Right forelimb (tissue), 1 donor: ENCODE measurements at places on chromosomes 7 and 10.
A peak's percentile ranks its signal among the peaks of the same experiment; 100 is the strongest.

GRCh38 chr10:100364735-100365391, 17.8 kb downstream of the SCD start:
- DNase-seq = no peak

GRCh38 chr10:44512431-44513022, 127.6 kb upstream of the CXCL12 start:
- peak; percentile 67 for DNase-seq

GRCh38 chr10:127523476-127523875, 25.6 kb upstream of the NPS start:
- DNase-seq = no peak

- no peak for DNase-seq
These were observed 25.7 kb downstream of the CYP3A7 start for GRCh38 chr7:99709260-99709659.

DNA sequence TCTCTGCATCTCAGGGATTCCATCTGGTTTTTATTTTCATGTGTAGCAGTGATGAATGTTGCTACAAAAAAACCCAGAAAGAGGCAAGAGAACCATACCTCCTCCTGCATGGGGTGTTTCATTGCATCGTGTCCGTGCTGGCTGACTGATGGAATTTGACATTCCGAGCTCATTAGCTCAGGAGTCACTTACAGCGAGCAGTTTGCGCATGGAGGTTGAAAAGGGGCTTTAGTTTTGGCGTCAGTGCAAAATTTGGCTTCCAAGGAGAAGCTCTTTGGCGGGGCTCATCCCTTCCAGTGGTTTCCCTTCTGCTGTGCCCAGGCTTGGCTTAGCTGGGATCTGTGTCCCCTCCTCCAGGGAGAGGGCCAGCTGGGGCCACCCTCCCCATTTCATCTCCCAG, 25.8 kb downstream of the EMX2 start:
- DNase-seq = peak; percentile 53

- DNase-seq = no peak
These were observed 6.4 kb downstream of the CDHR1 start for GRCh38 chr10:84200537-84201243.

DNA sequence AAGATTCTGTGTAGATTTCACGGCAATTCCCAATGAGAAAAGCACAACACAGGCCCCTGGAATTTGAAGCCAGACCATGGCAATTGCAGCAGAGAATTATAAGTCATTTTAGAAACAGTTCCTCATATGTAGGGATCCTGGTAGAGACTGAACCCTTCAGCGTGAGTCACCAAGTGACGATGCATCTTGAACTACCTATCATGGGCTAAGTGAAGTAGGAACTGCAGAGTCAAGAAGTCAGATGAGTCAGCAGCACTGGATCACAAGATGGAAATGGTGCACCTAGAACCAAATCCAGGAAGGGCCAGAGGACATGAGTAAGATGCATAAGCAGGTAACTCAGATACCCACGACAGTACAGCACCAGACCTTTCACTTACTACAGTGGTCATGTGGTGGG, 140.0 kb upstream of the TPK1 start:
- DNase-seq = no peak

DNA sequence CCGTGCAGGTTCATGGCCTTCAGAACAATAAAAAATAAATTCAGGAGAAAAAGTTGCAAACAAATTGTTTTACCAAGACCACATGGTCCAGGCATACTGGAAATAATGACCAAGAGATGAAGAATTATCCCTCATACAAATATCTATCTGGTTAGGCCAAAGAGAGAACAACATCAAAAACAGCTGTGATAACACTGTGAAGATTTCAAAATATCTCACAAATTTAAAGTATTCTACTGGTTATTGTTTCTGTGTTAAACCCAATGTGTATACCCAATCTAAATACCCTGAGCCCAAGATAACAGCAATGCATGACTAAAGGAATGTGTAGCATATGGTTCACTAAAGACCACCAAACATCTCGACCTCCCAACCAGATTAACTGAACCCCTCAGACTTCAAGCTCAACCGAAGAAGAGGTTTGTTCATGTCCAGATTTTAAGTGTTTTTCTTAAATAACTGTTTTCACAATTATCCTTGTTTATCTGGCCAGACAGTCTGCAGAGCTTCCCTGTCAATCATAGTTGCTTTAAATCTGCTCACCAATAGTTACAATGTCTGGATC, 10.9 kb downstream of the OR9A2 start:
- no peak for DNase-seq

DNA sequence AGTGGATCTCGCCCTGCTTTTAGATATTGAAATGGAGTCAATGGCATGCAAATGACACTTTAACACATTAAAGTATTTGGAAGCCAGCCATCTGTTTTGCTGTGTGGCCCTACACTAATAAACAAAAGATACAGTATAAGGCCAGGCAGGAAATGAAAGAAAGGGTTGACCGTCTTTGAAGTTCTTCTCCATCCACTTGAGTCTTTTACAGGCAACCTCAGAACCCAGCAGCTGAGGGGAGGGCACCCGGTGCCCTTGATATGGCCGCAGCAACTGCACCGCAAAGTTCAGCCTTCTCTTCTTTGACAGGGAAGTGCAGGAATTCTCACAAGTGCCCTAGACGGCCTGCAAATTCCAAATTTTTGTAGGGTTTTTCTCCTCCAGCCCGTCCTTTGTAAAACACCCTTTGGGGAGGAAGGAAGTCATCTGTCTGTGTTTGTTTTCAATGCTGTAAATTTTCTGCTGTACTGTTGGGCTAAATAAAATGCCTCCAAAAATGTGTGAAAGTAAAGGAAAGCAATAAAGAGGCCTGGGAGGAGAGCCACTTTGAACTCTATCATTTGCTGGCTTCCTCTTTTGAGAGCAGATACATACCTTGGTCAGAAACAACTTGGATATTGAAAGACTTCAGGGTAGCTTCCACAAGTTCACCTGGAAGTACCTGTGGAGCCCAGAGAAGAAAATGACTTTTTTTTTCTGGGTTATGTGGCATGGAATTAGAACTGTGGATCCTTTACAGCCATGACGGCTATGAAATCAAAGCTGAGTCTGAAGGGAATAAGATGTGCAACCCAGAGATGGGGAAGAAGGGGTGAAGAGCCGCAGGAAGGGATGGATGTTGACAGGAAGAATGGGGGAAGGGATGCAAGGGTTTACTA, 3.6 kb downstream of the HOXA1 start:
- no peak for DNase-seq

- DNase-seq = no peak
These were observed 15.1 kb upstream of the RET start for GRCh38 chr10:43061760-43062159.

- DNase-seq = no peak
These were observed 31.1 kb downstream of the HOXA1 start for GRCh38 chr7:27064661-27065060.

- DNase-seq = no peak
These were observed 16.7 kb downstream of the DPYSL4 start for GRCh38 chr10:132203256-132204077.

DNA sequence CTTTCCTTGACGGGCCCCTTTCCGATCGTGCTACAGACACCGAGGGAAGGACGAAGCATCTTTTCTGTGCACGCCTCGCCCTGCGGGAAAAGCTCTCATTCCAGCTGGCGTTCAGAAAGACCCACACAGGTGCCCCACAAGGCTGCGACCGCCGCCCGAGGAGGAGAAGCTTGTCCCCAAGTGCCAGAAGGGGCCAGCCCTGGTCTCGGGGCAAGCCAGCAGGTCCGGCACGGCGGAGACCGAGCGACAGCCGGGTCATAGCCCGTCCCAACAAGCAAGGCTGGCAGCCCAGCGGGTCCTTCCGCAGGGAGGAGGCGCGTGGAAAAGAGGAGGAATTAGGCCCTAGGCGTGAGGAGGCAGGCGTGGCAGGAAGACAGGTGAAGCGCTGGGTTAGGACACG, 62.7 kb downstream of the TNRC18 start:
- DNase-seq = no peak

DNA sequence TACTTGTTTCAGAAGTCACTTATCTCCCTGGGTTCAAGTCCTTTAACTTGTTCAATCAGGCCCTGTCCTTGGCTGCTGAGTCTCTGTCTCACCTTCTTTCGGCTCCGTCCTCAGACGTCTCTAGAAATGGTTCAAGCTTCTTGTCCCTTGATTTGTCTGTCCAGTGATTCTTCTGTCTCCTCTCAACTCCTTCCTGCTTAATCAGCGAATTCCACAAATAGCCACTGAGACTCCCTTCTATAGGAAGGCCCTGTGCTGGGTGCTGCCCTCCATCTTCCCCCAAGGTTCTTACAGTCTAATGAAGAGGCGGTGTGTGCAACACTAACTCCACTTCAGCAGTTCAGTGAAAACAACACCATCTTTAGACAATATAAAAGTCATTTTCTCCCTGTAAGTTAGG, 12.7 kb downstream of the FAM241B start:
- DNase-seq = no peak

DNA sequence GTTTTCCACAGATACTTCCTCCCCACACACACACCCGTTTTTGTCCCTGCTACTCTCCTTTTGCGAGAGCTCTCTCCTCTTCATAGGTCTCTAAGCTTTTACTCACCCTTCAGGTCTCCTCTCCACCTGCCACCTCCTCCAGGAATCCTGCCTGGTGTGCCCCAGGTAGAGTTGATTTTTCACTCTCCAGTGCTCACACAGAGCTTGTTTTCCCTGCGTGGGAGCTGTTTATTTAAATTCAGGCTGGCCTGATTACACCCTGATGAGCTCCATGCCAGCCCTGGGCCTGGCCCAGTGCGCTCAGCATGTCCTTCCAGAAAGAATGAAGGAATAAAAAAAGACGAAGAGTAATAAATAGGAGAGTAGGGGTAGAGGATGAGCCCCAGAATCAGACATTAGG, 7.5 kb upstream of the CLDN4 start:
- DNase-seq = no peak

- DNase-seq = no peak
These were observed 84.8 kb downstream of the PTPRE start for GRCh38 chr10:127991543-127992255.

- DNase-seq = no peak
These were observed 276.2 kb downstream of the USP6NL start for GRCh38 chr10:11335167-11335652.

DNA sequence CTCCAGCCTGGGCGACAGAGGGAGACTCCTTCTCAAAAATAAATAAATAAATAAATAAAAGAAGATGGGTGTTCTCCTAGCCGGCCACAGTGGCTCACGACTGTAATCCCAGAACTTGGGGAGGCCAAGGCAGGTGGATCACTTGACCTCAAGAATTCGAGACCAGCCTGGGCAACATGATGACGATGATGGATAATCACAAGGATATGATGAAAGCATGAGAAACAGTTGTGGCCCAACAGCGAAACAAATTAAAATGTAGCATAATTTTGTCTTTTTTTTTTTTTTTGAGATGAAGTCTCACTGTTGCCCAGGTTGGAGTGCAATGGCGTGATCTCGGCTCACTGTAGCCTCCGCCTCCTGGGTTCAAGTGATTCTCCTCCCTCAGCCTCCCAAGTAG, 12.9 kb downstream of the ZNF786 start:
- DNase-seq = no peak

- DNase-seq = no peak
These were observed 354.1 kb upstream of the CELF2 start for GRCh38 chr10:10663622-10664021.

GRCh38 chr10:22978918-22979317, 51.1 kb downstream of the ARMC3 start:
- DNase-seq = no peak

DNA sequence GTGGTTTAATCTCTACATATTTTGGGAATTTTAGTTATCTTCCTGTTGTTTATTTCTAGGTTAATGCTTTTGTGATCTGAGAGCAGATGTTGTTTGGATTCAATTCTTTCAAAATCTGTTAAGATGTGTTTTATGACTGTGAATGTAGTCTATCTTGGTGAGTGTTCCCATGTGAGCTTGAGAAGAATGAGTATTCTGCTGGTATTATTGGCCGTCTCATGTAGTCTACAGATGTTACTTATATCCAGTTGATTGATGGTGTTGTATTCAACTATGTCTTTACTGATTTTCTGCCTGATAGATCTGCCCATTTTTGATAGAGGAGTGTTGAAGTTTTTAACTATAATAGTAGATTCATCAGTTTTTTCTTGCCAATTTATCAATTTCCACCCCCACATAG, 141.4 kb upstream of the FOXP2 start:
- DNase-seq = no peak

DNA sequence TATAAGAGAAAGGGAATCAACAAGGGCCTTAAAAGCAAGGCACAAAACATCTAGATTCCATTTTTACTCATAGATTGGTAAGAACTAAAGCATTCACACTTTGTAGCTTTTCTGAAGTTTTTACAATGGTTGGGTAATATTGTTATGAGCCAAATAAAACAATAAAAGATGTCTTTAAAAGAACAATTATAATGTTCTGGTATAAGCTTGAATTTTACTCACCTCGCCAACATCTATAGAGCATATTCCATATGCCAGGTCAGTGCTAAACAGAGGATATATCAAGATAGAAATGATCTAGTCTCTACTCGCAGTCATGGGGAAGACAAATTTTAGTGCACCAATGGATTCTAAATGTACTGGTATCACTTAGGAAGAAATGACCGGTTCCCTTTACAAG, 11.9 kb downstream of the STEAP1 start:
- no peak for DNase-seq

GRCh38 chr7:42493436-42494198, 256.6 kb upstream of the GLI3 start:
- peak; percentile 91 for DNase-seq

DNA sequence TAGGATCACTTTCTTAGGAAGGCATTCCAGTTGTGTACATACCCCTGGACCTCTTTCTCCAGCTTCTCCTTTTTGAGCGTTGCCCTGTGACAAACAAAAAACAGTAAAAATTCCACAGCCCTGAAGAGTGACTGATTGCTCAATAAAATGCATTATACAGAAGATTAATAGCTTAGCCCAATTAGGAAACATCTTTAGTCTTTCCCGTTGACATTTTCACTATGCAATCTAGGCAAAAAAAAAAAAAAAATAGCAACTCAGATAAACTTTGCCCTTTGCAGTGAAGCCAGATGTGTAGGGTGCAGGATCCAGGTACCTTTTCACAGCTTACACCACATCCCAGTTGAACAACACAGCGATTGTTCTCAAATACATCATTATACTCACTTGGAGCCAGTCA, 17.9 kb downstream of the COL28A1 start:
- no peak for DNase-seq

DNA sequence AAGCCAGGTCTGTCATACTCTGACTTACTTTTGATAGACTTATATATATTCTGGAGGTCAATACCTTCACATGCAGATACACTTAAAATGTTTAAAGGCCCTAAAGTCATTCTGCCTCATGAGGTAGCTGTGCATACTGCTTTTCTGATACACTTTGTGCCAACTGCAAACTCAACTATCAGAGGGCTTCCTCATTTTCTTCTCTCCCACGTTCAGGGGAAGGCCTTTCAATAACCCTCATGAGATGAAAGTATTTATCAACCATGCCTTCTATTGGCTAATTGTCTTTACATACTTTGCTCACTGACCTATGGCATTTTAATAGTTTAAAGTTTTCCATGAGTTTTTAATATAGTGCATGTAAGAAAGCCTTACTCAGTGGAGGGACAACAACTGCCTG, 112.7 kb upstream of the AMPH start:
- no peak for DNase-seq
